ENCODE measurements at places on chromosomes 7 and 10.

DNA sequence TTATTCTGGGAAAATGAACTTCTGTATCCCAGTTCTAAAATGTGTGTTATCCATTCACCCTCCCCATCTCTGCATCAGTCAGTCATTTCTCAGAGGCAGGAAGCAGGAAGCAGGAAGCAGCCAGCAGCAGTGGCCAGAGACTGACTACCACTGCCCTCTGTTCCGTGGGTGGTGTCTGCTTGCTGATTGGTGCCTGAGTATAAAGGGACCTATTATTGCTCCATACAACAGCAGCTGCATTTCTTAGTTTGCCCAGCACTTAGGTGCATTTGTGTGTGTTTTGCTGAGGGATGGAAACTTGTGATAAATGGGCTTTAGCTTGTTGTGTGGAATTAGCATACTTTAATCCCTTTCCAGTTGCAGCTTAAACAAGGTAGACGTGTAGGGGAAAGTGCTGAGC lies 582.2 kb downstream of the SORCS1 start:
- no peak for DNase-seq

- DNase-seq: no peak
These were observed 616.2 kb downstream of the DNAJB6 start for GRCh38 chr7:157952841-157953645.

- DNase-seq: no peak
These were observed 8.4 kb upstream of the RBM28 start for GRCh38 chr7:128352153-128352537.

GRCh38 chr7:116030651-116031276 lies at the start of gene TFEC:
Gene TFEC (minus strand): TSS chr7:116030763. CDS start chr7:115984441, 46,322 bp downstream.
- DNase-seq: no peak

DNA sequence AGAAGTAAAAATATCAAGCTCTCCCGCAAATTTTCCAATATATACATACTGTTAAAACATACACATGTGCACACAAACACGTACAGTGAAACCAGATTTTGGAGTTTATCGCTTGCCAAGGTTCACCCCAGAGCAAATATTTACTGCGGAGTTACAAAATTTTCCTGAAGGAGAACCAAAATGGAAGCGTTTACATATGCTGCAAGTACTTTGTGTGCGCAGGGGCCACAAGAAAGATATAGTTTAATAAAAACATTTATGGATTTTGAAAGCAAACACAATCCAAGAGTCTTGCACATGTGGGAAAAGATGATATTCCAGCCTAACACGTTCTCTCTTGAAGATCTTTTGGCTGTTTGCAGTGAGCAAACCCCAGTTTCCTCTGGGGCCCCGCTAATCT lies 301.3 kb upstream of the NFE2L3 start:
- DNase-seq: no peak

DNA sequence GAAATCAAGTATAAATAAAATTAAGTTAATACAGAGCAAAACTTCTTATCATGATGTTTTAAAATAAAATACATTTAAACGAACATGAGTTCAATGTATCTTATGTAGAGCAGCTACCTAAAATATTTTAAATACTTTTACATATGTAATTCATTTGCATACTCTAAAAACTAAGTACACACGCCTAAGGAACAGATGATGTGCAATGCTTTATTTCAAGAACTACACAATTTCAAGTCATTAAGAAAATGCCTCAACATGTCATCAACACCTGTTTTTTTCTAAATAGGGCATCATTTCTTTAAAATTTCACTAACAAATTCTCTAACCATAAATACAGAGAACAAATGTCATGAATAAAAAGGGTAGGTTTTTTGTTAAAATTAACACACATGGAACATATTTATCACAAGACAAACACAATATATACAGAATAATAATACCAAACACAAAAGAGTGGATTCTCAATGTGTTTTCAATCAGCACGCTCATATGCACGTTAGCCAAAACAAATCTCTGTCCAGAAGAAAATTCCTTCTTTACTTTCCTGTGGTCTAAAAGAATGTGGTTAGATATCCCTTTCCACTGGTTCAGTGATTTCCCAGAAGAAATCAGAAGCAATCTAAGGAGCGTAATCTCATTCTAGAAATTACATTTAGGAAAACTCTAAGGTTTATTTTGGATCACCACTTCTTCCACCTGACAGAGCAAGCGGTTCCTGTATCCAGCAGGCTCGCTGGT lies 73.0 kb upstream of the PFKP start:
- no peak for DNase-seq

- DNase-seq: no peak
These were observed 165.9 kb upstream of the PLXNA4 start for GRCh38 chr7:132742189-132742612.

DNA sequence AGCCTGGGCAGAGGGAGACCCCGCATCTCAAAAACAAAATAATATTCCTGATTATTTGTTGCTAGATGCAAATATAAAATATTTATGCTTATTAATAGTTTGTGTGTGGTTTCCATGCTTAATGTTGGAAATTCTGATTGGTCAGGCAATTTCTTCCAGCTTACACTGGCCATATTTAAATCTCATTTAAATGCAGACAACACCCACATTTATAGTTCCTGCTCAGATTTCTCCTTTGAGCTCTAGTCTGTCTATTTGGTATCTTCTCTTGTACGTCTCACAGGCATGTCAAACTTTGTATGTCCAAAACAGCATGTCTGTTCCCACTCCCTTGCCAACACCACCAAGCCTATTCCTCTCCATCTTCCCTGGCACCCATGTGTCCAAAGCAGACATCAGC lies 52.5 kb downstream of the FKBP9 start:
- no peak for DNase-seq

Measured in activated CD8-positive, alpha-beta memory T cell treated with anti-CD3 and anti-CD28 coated beads for 1 hour (primary cell).